ENCODE measurements at places on chromosomes 7 and 10.

DNA sequence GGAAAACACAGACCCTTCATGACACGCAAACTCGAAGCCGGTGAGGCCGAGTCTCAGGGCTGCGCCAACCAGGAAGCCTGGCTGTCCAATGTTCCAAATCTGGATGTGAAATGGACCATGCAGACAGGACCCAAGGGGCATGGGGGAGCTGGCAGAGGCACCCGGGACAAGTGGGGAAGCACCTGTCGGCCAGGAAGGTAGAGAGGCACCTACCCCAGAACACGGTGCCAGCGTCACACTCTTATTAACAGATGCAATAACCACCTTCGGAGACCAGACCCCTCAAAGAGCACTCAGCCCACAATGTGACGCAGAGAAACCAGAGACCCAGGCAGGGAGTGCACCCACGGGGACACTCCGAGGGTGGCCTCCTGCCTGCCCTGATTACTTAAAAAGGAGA, 88.3 kb upstream of the PDGFA start:
- no peak for DNase-seq

GRCh38 chr7:91127959-91128358, 136.3 kb upstream of the FZD1 start:
- DNase-seq: no peak

DNA sequence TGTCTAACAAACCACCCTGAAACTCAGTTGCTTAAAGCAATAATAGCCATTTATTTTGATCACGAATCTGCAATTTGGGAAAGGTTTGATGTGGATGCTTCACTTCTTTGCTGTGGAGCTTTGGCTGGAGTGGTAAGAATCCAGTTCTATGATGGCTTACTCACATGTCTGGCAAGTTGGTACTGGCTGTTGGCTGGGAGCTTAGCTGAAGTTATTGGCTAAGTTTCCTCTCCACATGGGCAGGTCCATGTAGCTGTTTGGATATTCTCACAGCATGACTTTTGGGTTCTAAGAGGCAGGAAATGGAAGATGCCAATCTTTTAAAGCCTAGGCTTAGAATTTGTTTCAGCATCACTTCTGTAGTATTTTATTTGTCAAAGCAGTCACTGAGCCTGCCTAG, 277.6 kb upstream of the NRP1 start:
- no peak for DNase-seq

GRCh38 chr10:129505500-129506075, 38.5 kb downstream of the MGMT start:
- DNase-seq: no peak

Data from HEK293T (cell line).